Fibroblast of villous mesenchyme (primary cell): ENCODE measurements at places on chromosomes 5 and 9. TPM values are rescaled to one million over a fixed set of nuclear protein-coding genes. Genes with fewer than 3 reads are reported as not detected.

Gene PCDH12
- total RNA-seq, result under 0.01 TPM in 1 of 2 replicates, not detected in the other

Gene PCDHA4
- 0.32 and 0.43 TPM in 2 replicates for total RNA-seq

Gene IL3
- not detected in 2 replicates for total RNA-seq

Gene C9orf40
- 6.8 and 8.6 TPM in 2 replicates for total RNA-seq

Gene EIF4E1B
- not detected in 2 replicates for total RNA-seq

Gene MAMDC2
- total RNA-seq, result 11.0 and 22.9 TPM in 2 replicates

Gene GLRA1
- total RNA-seq, result not detected in 2 replicates
